ENCODE measurements at places on chromosomes 4 and X.

DNA sequence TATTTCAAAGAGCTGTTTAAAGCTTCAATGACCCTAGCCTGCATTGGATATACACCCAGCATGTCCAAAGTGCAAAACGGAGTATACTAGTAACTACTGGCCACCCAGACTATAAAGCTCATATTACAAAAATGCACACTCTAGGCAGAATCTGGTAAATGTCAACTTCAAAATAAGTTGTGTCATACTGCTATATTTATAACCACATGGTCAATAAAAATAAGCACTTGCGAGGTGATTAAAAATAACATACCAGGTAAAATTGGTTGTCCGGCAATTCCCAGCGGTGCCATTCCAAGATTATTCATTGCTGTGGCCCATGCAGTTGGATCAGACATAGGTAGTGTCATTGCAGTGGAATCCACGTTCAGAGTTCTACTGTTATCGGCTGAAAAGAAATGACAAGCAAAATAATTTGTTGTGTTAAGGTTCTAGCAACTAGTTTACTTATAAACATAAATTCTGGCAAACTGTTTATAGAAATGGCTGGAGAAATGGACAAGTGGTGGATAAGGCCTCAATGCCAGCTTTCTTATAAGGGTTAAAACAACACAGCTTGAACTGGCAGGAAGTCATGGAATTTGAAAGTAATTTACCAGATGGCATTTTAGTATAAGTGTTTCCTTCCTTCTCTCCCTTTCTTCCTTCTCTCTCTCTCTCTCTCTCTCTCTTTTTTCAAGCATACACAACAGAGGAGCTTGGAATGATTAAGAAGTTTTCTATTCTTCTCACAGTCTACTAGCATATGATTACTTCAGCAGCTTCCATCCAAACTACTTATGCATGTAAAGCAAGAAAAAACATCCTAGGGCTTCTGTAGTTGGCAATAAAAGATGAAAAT, 199.9 kb downstream of the ENOX2 start:
- DNase-seq, result no peak

GRCh38 chr4:108486046-108486445, 134.3 kb upstream of the RPL34 start:
- DNase-seq, result no peak

DNA sequence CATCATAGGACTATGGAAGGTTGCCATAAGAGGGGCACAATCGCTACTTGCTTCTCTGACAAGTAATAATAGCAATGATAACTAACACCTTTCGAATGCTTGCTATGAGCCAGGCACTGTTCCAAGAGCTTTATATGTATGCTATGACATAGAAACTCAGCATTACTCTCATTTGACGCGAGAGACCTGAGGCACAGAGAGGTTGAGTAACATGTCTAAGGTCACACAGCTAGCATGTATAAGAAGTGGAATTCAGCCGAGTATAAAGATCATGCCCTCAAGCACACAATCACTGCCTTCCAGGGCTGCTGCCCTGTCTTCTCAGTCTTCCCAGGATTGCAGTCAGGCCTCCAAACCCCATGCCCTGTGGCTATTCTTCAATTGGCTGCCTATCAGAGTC, 19.5 kb downstream of the PJA1 start:
- no peak for DNase-seq

- peak; percentile 65 for DNase-seq
These were observed 14.8 kb upstream of the SPARCL1 start for GRCh38 chr4:87543835-87544461.

Data from RWPE1 (cell line).